A549 treated with RU486 at 1 μM for 4 hours (cell line): ENCODE measurements at places on chromosomes 4 and X. TPM values are rescaled to one million over a fixed set of nuclear protein-coding genes. Genes with fewer than 3 reads are reported as not detected.

The LETM1 gene
- 25.0 to 31.4 TPM (median 29.4 TPM) in 5 replicates for total RNA-seq

The UGT2B28 gene
- not detected in 5 replicates for total RNA-seq

The SSX4B gene
- total RNA-seq: not detected in 5 replicates

The TLR2 gene
- 0.08 to 0.37 TPM (median 0.18 TPM) in 4 of 5 replicates, not detected in the other for total RNA-seq

The TXLNG gene
- 9.8 to 18.1 TPM (median 15.6 TPM) in 5 replicates for total RNA-seq
